Muscle of leg (tissue), 16 donors: ENCODE measurements at places on chromosomes 7 and 10. TPM values are rescaled to one million over a fixed set of nuclear protein-coding genes. Genes with fewer than 3 reads are reported as not detected.

The MMD2 gene
- not detected for polyA plus RNA-seq

DNA sequence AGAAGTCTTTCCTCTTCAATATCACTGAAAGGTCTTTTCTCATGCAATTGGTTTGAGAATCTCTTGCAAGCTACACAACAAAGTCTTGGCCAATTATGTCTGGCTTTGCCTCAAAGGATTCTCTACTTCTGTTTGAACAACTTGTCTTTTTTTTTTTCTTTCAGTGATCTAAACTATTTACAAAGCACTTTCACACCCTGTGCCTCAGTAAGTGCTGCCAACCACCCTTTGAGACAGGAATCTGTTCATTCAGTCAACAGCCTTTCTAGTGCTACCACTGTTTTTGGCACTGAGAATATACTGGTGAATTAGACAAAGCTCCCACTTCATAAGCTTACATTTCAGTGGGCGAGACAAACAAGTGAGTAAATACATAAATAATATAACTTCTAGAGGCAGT, 26.9 kb upstream of the SDK1 start:
- no peak for DNase-seq

The NME8 gene
- polyA plus RNA-seq: not detected

DNA sequence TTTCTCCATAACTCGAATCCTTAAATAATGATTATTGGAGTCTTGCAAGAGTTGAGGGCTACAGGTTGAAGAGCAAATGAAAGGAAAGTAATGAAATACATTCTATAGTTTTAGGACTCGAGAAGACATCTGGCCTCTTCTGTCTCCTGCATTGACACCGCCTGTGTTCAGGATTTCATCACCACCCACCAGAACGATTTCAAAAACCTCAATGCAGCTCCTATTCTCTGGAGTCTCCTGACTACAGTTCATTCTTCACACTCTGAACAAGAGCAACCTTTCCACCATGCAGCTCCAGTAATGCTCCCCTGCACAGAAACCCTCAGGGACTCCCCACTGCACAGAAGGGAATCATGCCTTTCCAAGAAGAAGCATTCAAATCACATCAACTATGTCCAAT, 5.5 kb downstream of the IL15RA start:
- DNase-seq: no peak

The WEE2 gene
- 0.12 TPM for polyA plus RNA-seq

DNA sequence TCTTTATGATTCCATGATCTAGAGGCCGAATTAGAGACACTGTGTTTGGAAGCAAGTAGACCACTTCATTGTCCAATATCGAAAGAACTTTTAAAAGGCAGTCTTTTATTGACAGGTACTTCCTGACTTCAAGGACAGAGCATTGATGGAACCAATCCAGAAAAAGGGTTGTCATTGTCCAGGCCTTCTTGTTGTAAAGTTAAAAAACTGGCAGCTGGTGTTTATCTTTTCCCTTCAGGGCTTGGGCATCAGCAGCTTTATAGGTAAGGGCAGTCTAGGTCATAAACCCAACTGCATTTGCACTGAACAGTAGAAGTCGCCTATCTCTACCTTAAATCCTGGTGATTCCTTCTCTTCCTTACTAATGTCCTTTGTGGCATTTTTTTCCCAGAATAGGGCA, 95.6 kb downstream of the ST7 start:
- DNase-seq: no peak

The UNC5B gene
- polyA plus RNA-seq: 13.3 TPM

The CLRN3 gene
- 4.4 TPM for polyA plus RNA-seq

DNA sequence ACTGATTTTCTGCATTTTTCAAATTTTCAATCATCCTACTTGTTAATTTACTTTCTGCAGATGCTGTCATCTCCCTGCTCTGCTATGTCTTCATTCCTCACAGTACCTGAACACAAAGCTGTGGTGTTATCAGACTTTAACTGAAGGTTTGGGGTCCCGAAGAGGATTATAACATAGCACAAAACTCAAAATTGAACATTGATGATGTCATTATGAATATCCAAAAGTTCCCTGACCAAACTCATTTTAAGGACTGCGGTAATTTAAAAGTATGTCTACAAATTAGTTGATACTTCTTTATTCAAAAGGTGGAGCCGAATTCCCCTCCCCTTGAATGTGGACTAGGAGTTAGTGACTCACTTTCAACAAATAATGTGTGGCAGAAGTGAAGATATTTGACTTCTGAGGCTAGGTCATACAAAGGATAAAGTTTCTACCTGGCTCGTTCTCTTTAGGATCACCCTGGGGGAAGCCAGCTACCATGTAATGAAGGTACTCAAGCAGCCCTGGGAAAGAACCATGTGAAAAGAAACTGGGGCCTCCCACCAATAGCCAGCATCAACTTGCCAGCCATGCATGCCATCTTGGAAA, 6.4 kb upstream of the ENTPD7 start:
- DNase-seq: no peak

GRCh38 chr10:29317423-29318021, 28.7 kb downstream of the LYZL1 start:
- no peak for DNase-seq

- DNase-seq: no peak
Measured at GRCh38 chr7:2142386-2142785, 90.4 kb downstream of the MAD1L1 start.

- DNase-seq: peak; percentile 69
Measured at GRCh38 chr7:825386-825785, 6.9 kb upstream of the SUN1 start.

GRCh38 chr10:44870031-44870430, 41.1 kb upstream of the TMEM72 start:
- DNase-seq: no peak

GRCh38 chr10:103546401-103546800, 52.9 kb downstream of the NEURL1 start:
- no peak for DNase-seq

- DNase-seq: no peak
Measured at GRCh38 chr7:139563856-139564255, 40.4 kb downstream of the CLEC2L start.

GRCh38 chr10:71281646-71282322, 37.3 kb upstream of the SLC29A3 start:
- no peak for DNase-seq

DNA sequence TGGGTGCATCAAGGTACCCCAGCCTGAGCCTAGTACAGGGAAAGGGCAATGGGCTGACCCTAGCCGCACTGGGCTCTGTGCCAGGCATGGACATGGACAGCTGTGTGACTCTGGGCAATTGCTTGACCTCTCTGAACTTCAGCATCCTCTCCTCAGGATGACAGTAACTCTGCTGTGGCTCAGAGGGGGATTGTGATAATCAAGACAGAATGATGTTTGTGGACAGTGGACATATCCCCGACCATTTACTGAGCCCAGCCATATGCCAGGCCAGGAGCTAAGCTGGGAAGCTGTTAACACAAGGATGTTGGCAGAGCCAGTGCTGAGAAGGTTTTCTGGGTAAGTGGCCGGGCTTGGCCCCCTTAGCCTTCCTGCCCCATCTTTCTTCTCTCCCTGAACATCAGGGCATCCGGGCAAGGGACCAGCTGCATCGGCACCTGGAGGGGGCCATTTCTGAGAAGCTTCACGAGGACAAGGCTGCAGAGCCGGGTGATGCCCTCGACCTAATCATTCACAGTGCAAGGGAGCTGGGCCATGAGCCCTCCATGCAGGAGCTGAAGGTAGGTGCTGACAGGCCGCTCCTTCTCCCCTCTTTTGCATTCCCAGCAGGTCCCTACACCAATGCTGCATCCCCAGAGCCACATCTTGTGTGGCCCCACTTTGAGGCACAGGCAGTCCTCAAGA, 3.5 kb downstream of the CYP26C1 start:
- no peak for DNase-seq

DNA sequence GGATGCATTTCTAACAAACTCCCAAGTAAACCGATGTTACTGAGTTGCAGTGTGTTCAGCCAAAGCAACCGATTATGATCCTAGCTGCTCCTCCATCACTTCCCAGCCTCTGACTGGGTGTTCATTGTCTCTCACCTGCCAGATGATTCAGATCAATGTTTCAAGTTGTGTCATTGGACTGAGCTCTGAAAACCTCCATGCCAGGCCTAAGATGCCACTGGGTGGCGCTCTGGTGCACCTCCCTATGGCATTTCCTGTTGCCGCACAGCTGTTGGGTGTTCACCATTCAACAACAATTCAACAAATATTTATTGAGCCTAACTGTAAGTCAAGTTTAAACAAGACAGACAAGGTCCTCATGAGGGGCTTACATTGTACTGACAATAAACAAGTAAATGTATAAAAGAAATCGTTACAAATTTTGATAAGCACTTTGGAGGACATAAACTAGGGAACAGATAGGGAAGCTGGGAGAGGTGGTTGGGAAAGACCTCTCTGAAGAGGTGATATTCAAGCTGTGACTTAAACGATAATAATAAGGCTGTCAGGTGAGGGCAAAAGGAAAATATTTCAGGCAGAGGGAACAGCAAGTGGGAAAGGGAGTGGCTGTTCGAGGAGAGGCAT, 22.8 kb downstream of the RGR start:
- DNase-seq: no peak

GRCh38 chr10:75472685-75473084, 41.3 kb downstream of the LRMDA start:
- no peak for DNase-seq

GRCh38 chr7:73708961-73709549, 10.4 kb downstream of the STX1A start:
- DNase-seq: no peak

- peak; percentile 19 for DNase-seq
Measured at GRCh38 chr10:24382045-24382444, 173.1 kb downstream of the KIAA1217 start.
